ENCODE measurements at places on chromosomes 16 and 17. TPM values are rescaled to one million over a fixed set of nuclear protein-coding genes. Genes with fewer than 3 reads are reported as not detected.

GRCh38 chr17:77281904-77282367, 141.2 kb downstream of the SEC14L1 start:
- no peak for DNase-seq

Gene PDIA2
- 11.8 TPM for total RNA-seq

DNA sequence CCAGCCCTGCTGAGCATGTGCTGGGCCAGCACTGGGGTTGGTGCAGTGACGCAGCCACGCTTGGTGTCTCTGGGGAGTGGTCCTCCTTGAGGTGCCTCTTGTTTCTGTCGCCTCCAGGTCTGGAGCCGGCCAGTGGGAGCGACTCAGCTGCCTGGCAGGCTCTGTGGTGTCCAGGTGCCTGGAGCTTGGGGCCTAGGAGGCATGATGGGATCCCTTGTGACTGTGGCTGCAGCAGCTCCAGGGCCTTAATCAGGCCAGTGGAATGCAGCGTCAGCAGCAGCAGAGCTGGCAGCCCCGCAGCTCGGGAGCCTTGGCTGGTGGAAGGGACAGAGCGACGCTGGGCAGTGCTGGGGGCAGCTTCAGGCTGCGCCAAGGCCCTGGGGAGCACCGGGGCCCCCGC, 74.7 kb upstream of the CIBAR2 start:
- DNase-seq: no peak

Gene FGF11
- total RNA-seq: 4.8 TPM

Gene NTN1
- 0.76 TPM for total RNA-seq

Gene SPPL2C
- not detected for total RNA-seq

Gene FOXN1
- not detected for total RNA-seq

Gene SLC6A4
- not detected for total RNA-seq

Gene FAM20A
- 0.37 TPM for total RNA-seq

DNA sequence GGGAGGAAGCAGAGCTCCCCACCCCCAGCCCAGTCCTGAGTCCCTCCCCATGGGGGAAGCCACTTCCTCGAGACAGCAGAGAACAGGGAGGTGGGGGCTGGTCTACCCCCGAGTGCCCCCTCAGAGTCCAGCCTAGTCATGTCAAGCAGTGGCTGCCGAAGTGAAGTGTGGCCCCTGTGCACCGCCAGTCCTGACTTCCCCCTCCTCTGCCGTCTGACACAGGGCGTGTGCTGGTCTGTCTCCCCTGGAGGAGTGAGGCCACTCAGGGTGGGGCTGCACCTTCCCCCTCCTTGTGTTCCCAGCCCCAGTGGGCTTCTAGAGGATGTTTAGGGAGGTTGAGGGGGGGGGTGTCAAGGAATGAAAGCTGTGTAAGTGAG, 46.9 kb downstream of the MRC2 start:
- DNase-seq: no peak

Gene NSF
- total RNA-seq: 57.0 TPM

Gene CLDN7
- 0.44 TPM for total RNA-seq

DNA sequence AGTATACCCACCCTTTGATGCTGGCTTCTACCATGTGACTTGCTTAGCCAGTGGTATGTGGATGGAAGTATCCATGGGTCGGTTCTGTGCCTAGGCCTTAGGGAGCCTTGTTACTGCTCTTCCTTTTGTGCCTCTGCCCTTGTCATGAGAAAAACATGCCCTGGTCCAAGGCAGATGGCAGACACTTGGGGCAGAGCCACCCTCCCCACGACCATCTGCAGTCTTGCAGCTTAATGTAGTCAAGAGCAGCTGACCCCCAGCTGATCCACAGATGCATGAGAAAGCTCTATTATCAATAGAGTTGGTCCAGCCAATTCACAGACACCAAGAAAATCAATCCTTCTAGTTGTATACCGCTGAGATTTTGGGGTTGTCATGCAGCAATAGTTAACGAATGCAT, 95.7 kb downstream of the SLC39A11 start:
- peak; percentile 62 for DNase-seq

Gene STAC2
- 1.8 TPM for total RNA-seq

DNA sequence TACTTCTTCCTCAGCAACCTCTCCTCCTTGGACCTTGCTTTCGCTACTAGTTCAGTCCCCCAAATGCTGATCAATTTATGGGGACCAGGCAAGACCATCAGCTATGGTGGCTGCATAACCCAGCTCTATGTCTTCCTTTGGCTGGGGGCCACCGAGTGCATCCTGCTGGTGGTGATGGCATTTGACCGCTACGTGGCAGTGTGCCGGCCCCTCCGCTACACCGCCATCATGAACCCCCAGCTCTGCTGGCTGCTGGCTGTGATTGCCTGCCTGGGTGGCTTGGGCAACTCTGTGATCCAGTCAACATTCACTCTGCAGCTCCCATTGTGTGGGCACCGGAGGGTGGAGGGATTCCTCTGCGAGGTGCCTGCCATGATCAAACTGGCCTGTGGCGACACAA, 429 bp downstream of the OR2C1 start:
- DNase-seq: no peak

GRCh38 chr17:30942308-30943079, 20.7 kb downstream of the ADAP2 start:
- no peak for DNase-seq

Gene SARM1
- total RNA-seq: 100 TPM

DNA sequence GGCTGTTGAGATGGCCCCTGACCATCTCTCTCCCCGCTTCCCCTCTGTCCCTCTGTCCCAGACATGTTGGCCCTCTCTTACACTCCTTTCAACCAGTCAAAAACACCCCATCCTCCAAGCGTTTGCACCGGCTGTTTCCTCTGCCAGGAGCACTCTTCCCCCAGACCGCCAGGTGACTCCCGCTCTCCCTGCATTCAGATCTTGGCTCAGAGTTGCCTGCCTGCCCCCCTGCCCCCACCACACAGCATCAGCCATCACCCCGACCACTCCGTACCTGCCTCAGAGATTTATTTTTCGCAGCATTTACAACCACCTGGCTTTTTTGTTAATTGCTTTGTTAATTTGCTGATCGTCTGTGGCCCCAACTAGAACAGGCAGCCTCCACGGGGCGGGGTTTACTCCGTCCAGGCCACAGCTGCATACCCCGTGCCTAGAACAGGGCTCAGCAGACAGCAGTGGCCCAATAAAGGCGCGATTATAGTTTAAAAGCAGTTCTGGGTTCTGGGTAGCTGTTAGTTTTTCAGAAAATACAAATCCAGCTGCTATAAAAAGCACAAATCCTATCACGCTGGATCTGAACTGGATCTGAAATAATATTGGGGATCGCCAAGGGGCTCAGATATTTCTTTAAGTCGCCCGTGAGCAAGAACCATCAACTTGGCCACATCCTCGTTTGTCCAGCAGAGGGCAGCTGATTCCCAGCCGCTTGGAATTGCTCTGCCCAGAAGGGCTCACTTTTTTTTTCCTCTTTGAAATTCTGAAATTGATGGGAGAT, 173.6 kb downstream of the IRF8 start:
- DNase-seq: peak; percentile 80

- no peak for DNase-seq
Observed at GRCh38 chr16:76293980-76294379, 16.8 kb downstream of the CNTNAP4 start.

DNA sequence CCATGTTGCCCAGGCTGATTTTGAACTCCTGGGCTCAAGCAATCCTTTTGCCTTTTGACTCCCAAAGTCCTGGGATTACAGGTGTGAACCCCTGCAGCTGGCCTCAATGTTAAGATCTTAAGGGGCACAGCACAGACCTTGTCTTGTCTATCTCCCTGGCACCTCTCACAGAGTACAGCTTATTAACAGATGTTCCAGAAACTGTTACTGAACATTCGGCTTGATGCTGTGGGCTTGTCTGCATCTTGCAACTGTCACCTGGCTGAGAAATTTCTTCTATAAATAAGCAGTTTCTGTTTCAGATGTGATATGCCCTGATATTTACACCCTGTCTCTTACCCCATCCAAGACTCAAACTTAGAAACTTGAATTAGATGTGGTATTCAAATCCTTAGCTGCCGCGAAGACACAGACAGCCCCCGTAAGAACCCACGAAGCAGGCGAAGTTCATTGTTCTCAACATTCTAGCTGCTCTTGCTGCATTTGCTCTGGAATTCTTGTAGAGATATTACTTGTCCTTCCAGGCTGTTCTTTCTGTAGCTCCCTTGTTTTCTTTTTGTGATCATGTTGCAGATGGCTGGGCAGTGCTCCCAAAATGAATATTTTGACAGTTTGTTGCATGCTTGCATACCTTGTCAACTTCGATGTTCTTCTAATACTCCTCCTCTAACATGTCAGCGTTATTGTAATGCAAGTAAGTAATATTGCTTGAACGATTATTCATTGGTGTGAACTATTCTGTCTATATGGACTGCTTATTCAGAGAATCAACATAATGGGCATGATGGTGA, at the start of gene TNFRSF17:
Gene TNFRSF17, plus strand, starts transcription at position 450 of the 791 bp plus-strand sequence. Its CDS starts 115 bp downstream, at position 565.
- DNase-seq: no peak

Gene KRTAP4-9
- not detected for total RNA-seq

DNA sequence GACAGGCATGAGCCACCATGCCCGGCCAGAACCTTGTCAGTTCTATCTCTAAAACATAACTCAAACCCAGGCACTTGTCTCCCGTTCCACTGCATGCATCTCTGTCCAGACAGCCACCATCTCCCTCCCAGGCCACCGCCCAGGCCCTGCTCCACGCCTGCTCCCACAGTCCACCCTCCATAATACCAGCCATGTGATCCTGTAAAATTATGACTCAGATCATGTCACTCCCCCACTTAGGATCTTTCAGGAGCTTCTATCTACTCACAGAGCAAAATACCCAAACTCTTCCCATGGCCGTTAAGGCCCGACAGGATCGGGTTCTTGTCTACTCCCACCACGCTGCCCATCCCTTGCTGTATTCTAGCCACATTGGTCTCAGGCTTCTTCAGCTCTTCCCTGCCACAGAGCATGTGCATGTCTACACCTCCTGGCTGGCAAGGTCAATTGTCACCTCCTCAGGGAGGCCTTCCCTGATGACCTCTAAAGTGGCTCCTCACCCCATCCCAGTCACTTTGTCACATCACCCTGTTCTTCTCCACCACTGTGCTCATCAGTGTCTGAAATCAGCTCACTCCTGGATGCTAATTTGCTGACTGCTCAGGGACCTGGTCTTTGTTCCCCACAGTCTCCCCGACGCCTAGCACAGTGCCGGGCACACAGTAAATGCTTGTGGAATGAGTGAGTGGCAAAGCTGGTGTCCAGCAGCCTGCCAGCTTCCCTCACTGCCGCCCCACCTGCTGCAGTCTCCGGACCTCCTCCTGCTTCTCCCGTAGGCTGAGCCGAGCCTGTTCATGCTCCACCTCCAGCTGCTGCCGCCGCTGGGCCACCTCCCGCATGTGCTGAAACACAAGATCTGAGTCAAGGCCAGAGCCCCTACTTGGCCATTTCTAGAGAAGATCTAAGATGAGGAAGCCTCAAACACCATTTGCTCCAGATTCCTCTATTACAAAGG, 6.7 kb downstream of the TSPOAP1 start:
- DNase-seq: peak; percentile 7

- DNase-seq: peak; percentile 83
Observed at GRCh38 chr17:7294614-7295153, at the start of gene YBX2. YBX2 (minus strand) TSS chr17:7294639; CDS start chr17:7294500, 139 bp downstream.

- peak; percentile 80 for DNase-seq
Observed at GRCh38 chr17:75808905-75809621, 24.5 kb downstream of the UNK start.
